ENCODE measurements at places on chromosomes 11 and 22.

DNA sequence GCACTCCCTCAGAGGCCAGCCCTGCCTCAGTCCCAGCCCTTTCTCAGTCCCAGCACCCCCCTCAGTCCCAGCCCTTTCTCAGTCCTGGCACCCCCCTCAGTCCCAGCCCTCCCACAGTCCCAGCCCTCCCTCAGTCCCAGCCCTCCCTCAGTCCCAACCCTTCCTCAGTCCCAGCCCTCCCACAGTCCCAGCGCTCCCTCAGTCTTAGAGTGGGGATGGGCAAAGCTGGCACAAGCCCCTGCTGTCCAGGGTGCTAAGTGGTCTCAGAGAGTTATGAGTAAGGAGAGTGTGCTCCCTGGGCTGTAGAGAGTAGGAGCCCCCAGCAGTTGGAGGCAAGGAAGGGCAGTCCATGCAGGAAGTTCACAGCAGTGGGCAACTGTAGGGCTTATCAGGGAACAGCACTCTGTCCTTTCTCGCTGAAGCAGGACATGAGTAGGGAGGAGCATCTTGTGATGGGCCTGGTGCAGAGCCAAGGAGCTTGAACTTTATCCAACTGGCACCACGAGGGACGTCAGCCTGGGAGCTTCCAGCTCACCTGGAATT lies 51.4 kb upstream of the CRYBB3 start:
- DNase-seq, result no peak

DNA sequence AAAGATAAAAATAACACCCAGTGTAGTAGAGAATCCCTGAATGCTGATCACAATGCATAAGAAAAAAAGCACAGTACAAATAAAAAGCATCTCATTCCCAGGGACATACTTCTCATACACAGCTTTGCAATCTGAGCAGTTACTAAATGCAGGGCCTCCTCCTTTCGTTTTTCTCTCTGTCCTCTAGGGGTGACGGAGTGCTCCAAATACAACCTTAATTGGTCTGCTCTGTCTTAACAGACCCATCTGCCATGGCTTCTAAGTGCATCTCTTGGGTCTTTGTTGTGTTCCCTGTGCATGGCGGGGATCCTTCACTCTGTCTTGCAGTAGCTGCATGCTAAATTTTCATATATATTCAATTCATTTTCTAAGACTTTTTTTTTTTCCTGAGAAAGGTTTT lies 1114.2 kb upstream of the RAG2 start:
- DNase-seq, result no peak

DNA sequence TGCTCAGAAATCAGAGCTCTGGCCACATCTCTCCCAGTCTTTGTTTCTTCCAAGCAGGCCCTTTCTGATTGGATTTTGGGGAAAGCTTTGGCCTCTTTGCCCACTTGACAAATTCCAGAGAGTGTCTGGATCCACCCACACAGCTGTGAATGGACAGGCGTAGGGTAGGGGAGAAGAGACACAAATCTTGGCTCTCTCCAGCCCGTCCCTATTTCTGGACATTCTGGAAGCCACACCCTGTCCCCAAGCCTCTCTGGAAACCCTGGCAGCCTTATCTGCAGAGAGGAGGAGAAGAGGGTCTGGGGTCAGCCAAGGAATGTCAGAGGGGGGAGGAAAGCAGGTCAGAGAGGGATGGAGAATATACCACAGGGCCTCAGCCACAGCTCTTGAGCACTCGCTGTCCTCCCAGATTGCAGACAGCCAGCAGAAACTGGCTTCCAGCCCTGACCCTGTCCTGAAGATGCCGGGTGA lies 59.5 kb upstream of the WNT11 start:
- no peak for DNase-seq

DNA sequence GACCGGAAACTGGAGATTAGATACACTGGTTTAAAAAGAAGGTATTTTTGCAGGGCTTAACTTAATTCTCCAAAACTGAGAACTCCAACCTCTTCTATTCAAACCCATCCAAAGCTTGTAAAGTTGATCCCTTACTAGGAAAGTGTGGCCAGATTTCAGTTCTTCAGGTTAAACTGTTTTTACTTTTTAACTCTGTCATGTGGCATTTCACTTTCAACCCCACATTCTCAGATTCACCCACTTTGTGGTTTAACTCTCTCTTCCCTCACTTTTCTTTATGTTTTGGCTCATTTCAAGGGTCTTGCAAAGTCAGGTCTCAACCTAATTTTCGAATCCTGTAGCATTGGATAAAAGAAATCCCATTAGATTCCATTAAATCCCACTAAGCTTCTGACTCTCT lies 75.4 kb downstream of the MPPED2 start:
- DNase-seq, result no peak

GRCh38 chr11:63897459-63898146 lies 19.4 kb downstream of the RCOR2 start:
- DNase-seq, result no peak

- DNase-seq, result no peak
Observed at GRCh38 chr11:126157326-126158030, 54.0 kb downstream of the RPUSD4 start.

DNA sequence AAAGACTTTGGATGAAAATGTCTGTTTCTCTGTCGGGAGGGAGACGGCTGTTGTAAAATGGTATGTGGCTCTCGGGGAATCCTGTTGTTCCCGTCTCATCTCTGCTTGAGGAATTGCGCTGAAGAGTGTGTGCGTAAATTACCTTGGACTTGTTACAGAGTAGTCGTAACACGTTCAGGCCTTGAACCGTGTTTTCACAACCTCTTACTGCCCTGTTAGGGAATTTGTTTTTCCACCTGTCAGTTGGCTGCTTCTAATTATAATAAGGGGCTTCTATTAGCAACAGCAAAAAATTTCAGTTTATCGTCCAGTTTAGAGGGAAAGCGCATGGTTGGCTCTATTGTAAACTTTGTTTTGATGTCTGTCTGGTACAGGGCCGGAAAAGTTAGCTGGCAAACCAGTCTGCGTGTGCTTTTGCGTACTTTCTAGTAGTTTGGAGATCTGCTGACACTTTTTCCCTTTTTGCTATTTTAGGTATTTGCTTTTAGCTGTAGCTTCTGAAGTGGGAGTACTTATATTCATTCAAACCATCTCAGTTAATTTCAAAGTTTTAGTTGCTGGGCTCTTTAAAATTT lies 1.5 kb downstream of the HIPK3 start:
- no peak for DNase-seq

GRCh38 chr22:35921777-35922176 lies 106.8 kb downstream of the RBFOX2 start:
- DNase-seq, result peak; percentile 18

- DNase-seq, result no peak
Observed at GRCh38 chr11:27349919-27350318, 13.1 kb downstream of the CCDC34 start.

- peak; percentile 34 for DNase-seq
Observed at GRCh38 chr11:9748361-9748970, 84.6 kb downstream of the SWAP70 start.

DNA sequence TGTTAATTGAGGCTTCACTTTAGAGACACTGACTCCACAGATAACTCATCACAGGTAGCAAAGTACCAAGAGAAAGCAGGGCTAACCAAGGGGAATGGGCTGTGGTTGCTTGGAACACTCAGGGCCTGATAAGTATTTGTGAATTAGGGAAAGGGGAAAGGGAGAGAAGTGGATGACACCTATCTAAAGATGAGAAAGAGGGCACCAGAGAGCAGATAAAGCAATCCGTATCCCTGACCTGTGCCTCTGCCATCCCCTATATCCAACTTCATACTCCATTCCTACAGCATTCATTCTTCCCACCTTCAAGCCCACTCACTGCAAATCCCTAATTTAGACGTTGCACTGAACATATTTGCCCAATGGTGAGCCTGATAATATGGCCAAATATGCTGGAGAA lies 43.0 kb upstream of the API5 start:
- no peak for DNase-seq

- DNase-seq, result no peak
Observed at GRCh38 chr11:127862406-127862805, 725.0 kb downstream of the ETS1 start.

DNA sequence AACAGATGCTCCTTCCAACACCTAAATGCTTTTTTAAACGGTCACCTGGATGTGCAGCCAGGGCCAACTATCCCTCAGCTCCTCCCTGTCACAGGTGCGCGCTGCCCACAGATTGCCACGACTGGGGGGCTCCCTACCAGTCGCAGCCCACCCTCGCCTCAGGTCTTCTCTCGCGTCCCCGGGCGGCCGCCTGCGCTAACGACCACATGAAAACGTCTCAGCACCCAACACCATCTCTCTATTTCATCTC lies 469 bp downstream of the ZBED5 start:
- DNase-seq, result no peak

DNA sequence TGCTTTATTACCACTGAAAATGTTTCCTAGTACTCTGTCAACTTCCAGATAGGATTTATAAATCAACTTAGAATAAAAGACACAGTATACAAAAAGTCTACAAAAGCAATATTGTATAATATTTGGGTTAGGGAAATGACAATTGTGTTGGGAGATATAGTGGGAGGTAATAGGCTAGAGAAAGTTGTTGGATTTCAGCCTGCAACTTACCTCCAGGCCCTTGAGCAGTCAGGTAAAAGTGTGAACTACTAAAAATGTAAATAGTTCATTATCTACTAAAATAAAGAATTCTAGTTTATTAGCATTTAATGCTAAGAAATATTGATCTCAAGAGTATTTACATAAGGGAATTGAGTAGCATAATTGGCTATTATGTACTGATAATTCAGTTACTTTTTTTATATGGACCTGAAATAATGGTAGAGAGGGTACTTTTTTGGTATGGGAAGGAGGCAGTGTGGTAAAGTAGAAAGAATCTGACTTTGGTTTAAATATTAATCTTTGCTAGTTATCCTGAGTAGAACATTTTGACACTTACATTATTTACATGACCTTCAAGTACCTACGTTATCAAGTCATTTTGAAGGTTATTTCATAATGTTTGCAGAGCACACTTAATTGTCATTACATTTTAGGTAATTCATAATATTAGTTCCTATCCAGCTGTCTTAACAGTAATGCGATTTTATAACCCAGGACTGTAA lies 55.0 kb downstream of the DYNC2H1 start:
- no peak for DNase-seq

DNA sequence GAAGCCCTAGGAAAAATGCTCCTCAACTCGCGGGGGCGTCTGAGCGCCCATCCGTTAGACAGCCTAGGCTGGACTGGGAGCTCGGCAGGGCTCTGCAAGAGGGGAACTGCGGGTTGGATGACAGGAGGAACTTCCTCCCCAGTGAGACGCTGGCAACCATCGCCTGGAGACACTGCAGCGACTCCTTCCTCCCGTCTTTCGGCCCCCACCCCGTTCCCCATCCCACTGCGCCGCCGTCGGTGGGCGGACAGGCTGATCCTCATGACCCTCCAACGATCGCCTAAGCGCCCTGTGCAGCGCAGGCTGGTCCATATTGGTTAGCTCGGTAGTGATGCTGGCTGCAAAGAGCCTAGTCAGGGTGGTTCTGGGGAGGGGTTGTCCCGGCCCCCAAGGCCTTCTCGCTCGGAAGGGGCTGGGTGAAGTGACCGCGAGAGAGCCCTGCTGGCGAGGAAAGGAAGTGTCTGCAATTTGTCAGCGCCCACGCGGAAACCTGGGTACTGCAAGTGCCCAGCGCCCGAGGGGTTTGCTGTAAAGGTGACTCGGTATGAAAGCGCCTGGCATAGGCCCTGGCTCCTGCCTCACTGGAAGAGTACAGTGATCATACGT lies 638 bp downstream of the NRGN start:
- peak; percentile 44 for DNase-seq

DNA sequence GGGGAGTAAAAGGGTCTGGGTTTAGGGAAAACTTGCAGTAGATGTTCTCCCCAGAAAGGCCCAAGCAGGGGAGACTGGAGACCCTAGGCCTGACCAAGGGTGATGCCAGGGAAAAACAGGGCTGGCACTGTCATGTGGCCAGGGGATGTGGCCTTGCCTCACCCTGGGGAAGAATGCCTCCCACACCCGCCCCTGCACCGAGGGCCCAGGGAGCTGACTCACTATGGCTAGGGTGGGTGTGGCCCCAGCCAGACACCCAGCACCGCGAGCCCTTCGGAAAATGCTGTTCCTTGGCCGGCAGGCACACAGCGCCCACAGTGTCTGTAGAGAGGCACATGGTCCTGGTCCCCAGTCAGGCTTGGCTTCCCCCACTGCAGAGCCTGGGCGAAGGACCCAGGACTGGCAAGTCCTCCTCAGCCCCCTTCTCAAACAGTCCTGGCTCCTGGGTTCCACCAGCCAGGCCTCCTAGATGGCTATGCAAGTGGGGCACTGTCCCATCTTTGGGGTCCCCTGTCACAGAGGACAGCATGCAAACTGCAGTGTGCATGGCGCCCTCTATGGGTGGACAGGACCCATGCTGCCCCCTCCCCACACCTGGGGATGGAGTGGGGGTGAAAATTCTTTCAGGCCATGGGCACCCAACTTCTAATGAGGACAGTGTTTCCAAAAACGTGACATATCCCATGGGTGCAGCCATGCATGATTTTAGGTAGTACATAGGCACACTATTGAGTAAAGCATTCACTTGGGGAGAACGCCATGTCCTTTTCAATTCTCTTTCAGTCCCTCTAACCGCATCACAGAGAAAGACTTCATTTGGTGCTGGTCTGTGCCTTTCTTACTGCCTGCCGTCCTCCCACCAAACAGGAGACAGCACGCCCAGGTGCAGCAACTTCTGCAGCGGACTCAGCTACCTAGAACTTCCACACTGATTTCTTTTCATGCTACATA lies 15.2 kb downstream of the TMPRSS5 start:
- no peak for DNase-seq

- no peak for DNase-seq
Observed at GRCh38 chr11:12123273-12123672, 12.9 kb downstream of the MICAL2 start.

DNA sequence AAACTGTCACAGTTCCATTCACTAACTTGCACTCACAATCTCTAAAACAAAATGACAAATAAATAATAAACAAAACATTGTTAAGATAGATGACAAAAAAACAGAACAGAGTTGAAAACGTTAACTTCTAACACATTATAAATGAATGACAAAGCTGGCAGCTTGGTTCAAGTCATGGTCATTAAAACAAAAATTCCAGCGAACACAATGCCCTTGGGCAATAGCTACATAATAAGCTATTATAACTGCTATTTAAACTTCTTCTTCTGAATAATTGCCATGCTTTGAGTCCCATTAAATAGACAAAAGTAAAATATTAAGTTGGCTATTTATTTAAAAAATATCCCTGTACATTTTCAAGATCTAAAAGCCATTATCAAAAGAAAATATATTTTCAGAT lies 54.7 kb downstream of the PICALM start:
- no peak for DNase-seq

GRCh38 chr11:68965901-68966853 lies 14.6 kb downstream of the MRGPRD start:
- no peak for DNase-seq

DNA sequence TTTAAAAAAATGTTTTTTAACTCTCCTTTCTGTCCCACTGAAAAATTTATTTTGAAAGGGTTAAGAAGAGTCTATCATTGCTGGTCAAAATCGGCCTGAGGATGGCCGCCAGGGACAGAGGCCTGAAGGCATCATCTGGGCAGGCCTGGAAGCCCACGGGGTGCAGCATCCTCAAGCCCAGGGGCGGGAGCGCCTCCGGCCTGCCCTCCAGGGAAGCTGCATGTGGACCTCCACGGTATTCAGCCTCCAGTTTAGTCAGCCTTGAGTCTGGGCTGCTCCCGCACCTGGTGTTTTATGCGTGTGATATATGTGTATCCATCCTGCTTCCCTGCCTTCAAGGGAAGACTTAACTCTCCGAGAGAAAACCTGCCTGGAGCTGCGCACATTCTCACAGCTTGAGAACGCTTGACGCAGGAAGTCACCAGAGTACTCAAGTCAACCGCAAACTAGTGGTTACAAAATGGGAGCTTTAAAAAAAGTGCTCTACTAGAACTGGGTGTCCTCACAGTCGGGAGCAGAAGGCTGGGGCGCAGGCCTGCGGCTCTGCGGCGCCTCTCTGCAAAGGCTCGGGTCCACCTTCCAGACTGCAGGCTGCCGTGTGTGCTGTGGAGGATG lies 13.6 kb upstream of the BID start:
- no peak for DNase-seq

Data from activated T-cell treated with anti-CD3 and anti-CD28 coated beads for 4 hours (primary cell).